Right atrium auricular region (tissue), 2 donors: ENCODE measurements at places on chromosomes 3 and 15.

DNA sequence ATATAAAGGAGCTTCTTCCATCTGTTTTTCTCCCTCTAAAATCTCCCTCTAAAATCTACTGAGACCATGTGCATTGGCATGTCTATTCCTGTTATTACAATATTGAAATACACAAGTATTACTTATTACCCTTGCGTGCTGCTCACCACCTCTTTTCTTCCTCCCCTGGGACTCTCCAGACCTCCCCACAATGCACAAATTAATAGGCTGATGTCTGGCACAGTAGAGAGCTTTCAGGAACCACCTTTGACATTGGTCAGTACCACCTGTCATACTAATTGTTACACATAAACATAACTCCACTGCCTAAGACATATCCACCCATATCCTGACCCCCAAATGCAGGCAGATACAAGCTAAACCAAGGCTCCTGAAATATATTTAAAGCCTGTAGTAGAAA lies 722.6 kb downstream of the FHIT start:
- DNase-seq = no peak

GRCh38 chr15:58854593-58854992 lies 78.9 kb downstream of the SLTM start:
- DNase-seq = no peak

DNA sequence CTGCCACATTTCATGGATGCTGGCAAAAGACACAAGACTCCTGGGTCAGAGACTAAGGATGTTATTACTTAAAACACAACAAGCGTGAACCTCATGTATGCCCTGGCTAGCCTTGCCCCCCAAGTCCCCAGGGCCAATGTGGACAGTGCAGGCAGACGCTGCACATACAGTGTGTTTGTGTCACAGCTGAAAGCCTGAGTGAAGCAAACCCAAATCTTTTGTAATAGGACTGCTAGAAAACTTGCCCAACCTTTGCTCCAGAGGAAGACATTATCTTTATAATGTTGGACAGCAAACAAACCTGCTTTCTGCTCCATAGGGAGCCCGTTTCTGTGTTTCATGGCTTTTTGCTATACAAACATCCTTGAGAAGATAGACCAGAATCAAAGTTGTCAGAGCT lies 282.0 kb upstream of the RORA start:
- DNase-seq = no peak

- DNase-seq = no peak
Measured at GRCh38 chr3:51968170-51968775, 1.0 kb upstream of the PCBP4 start.

GRCh38 chr3:60146121-60146520 lies 1096.3 kb upstream of the CFAP20DC start:
- no peak for DNase-seq
